ENCODE measurements at places on chromosomes 7 and 10.

DNA sequence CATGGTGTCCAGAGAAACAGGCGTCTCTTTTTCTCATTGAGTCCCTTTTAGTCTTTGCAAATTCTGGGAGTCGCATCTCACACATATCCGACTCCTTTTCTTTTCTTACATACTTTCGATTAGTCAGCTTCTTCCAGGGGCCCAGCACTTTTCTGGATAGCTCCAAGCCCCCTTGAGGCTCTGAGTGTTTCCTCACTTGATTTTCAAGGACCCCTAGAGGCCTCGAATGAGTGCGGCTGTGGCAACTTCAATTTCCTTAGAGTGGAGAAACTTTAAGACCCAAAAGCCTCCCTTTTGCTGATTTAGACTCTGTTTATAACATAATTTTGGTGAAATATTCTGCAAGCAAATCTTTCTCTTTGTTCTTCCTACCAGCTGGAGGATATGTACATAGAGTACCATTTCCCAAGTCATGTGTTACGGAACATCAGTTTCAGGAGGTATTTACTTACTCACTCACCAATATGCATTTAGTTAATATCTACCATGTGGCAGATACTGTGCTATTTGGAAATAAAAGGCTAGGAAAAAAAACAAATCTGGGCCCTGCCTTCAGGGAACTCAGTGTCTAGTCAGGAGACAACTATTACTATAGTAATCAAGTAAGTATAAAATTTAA is 555.2 kb downstream of the REEP3 start:
- DNase-seq = no peak

- peak; percentile 72 for DNase-seq
These were observed 1.4 kb downstream of the TCERG1L start for GRCh38 chr10:131310142-131310541.

DNA sequence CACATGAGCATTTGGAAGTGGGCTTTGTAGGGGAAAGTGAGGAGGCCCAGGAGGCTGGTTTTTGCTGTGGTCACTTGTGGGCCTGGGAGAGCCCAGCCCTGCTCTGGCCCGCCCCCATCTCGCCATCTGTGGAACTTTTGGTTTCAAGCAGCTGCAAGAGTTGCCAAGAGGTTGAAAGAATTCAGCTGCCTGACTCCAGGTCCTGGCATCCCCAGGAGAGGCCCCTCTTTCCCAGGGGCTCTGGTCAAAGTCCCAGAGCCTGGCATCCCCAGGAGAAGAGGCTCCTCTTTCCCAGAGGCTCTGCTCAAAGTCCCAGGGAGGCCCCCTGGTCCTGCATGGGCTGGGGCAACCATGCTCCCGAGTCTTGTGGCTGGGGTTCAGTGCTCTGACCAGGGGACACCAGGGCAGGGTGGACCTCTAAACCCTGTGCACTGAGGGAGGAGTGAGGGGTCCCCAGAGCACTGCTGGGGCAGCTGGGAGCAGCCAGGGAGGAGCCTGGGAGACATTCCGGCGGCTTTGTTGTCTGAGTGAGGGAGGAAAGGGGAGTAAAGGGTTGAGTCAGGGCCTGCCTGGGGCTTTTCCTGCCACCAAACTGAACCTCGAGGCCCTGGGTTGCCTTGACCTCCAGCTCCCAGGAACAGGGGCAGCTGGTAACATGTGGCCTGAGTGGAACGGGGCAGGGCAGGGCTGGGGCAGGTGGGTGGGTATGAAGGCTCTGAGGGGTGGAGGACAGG is 27.7 kb upstream of the CSGALNACT2 start:
- no peak for DNase-seq

- DNase-seq = peak; percentile 86
These were observed 28.7 kb upstream of the KMT2C start for GRCh38 chr7:152464312-152465118.

- no peak for DNase-seq
These were observed 148.1 kb upstream of the PLXDC2 start for GRCh38 chr10:19668116-19668515.

DNA sequence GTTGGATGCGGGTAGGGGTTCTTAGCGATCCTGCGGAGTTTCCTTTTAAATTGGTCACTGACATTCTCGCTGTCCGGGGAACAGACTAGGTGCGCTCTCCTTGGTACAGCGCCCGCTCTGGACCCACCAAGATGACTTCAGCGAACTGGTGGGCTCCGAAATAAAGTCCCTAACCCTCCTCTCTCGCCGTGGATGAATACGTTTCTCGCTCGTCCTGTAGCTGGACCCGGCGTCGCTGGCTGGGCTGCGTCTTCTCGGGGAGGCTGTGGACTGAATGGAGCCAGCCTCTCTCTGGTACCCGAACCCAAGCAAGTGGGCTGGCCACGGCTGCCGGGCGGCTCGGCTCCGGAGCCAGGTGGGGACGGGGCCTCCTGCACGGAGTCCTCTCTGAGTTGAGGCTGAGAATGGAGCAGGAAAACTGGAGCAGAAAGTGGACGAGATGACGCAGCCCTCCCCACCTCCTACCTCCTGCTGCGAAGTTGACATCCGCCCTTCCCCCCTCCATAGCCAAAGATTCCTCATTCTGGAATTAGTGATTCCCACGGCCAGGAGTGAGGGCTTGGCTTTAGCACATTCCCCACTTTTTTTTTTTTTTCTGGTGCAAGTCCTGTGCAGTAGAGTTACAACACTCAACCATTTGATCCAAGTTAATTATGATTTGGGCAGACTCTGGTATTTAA is 1.5 kb downstream of the UNC5B start:
- DNase-seq = peak; percentile 34

- DNase-seq = no peak
These were observed 30.6 kb upstream of the ZNRF2 start for GRCh38 chr7:30253796-30254165.

DNA sequence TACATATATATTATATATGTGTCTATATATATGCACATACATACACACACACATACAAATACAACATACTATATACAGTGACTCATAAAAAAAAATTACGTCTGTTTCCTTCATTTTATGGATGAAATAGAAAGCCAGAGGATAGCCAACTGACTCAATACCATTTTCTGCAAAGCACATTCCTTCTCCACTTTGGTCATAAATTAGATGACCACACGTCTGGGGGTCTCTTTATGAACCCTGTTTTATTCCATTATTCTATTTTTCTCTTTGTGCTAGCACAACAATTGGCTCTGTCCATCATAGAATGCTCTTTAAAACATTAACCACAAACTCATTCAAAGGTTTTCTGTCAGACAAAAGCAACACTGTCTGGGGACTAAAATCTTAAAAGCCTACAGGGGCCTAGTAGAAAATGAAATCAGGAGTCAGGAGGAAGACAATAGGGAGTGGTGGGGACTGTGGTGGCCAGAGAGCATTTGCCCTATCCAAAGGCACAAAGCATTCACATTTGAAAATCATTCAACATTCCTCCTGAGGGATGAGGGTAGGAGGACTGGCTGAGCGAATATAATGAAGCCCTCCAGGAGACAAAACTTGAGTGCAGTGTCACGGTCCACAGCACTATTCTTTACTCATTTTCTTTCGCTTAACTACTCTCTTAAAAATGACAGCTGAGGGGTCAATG is 4.3 kb downstream of the CUBN start:
- peak; percentile 22 for DNase-seq

DNA sequence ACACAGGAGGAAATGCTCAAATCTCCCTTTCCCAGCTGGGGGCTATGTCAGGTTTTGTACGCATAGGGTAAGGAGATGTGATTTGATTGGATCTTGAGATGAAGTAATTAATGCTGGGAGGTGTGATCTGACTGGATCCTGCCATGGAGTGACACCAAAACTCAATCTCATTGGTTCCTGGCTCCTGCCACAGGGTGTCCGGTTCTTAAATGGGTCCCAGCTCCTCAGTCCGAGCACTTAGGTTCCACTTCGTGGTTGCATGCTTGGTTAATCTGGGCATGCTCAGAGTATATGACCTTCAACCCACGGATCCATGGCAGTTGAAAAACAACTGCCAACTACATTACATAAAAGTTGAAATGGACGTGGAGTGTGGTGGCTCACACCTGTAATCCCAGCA is 3.1 kb upstream of the ZNF12 start:
- peak; percentile 12 for DNase-seq

DNA sequence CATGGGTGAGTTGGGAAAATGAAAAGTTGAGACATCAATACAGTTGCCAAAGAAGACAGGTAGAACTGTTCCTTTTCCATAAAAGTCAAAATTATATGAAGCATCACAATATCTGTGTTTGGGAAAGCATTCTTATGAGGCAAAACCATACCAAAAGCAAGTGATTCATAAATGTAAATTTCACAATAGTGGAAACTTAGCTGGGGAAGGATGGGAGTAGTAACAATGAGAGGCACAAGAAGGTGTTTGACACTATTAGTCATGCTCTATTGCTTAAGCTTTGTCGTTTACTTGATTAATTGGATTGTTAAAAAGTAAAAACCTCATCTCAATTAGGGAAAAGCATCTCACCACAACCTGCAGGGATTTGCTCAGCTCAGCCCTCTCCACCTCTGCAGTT is 240.2 kb downstream of the C7orf25 start:
- no peak for DNase-seq

GRCh38 chr7:41244246-41244645 is 458.6 kb downstream of the INHBA start:
- DNase-seq = no peak

DNA sequence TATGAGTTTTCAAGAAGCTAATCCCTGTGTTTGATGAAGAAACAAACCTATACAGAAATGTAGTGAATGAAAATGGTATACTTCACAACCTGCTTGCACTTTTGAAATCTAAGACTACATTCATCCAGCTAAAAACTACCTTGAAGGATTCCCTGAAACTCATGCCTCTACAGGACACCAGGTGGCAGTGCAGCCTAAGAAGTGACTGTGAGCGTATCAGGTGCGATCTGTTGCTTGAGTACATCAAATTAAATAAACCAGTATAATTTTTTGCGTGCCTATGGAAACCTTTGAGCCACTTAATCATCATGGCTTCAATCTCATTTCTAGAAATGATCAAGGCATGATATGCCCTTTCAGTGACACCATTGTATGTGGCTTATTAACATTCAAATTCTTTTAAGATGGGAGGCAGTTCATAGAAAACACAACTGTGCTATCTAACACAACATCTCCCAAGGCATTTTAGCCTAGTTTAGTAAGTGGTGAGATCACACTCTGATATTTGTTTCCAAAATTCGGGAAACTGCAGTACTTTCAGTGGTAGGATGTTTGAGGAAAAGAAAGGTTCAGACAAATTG is 57.4 kb downstream of the PPP1R17 start:
- peak; percentile 86 for DNase-seq

DNA sequence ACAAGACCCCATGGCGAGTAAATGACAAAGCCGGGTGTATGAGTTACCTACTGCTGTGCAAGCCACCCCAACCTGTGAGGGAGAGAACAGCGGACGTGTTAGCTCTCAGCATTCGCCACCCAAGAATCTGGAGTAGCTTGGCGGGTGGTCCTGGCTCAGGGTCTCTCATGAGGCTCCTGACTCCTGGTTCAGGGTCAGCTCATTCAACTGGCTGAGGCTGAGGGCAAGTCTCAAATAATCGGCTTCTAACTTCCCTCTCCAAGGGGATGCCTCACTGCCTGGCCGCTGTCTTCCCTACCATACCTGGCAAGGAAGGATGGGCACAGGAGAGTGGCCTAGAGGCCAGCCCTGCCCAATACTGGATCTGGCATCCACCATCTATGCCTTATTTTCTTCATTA is 94.2 kb downstream of the HTR5A start:
- DNase-seq = no peak

GRCh38 chr10:48885376-48885775 is 54.3 kb downstream of the LRRC18 start:
- DNase-seq = peak; percentile 75

- no peak for DNase-seq
These were observed at the start of gene TMEM140 for GRCh38 chr7:135147899-135148721. Gene TMEM140 (plus strand): TSS chr7:135148072. CDS start chr7:135164442, 16,370 bp downstream.

- no peak for DNase-seq
These were observed 159.4 kb downstream of the GRID1 start for GRCh38 chr10:86207226-86207625.

- DNase-seq = no peak
These were observed 6.6 kb upstream of the INSIG1 start for GRCh38 chr7:155291045-155291530.

- DNase-seq = no peak
These were observed 6.9 kb downstream of the KLF6 start for GRCh38 chr10:3777981-3778691.

- no peak for DNase-seq
These were observed 43.5 kb upstream of the ZRANB1 start for GRCh38 chr10:124898471-124898870.

DNA sequence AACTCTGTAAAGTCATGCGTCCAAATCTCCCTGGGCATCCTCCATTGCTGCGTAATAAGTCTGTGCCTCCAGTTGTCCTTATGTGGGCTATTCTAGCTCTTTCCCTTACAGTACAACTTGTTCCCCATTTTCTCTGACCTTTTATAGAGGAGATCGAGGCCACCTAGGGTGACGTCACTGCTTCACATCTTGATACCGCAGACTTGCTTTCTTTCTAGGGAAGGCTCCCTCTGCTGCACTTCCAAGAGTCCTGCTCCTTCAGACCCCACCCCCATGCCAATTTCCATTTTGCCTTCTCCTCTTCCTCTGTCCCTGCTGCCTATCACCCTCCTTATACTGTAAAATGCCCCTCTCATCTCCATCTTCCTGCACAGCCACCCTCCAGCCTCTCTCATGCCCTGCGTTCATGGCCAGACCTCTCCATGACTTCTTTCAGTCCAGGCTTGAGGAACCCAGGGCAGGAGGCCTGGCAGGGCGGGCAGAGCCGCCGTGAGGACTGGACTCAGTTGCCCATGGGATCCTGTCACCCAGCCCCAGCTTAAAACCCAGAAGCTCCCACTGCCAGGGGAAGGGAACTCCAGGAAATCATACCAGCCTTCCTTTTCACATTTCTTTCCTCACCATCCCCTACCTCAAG is 57.5 kb downstream of the CAMK1D start:
- DNase-seq = no peak

DNA sequence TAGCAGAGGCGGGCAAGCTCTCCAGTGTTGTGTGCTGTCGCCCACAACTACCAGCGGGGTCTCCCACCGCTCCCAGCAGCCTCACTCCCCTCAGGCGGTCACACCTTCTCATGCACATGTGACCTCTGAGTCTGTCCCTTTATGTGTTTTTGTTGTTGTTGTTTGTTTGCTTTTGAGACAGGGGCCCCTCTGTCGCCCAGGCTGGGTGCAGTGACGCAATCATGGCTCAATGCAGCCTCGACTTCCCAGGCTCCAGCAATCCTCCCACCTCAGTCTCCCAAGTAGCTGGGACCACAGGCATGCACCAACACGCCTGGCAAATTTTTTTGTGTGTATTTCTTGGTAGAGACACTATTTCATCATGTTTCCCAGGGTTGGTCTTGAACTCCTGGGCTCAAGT is 1.5 kb downstream of the CPSF4 start:
- DNase-seq = no peak

GRCh38 chr7:78395298-78396036 is 596.9 kb downstream of the PHTF2 start:
- no peak for DNase-seq

DNA sequence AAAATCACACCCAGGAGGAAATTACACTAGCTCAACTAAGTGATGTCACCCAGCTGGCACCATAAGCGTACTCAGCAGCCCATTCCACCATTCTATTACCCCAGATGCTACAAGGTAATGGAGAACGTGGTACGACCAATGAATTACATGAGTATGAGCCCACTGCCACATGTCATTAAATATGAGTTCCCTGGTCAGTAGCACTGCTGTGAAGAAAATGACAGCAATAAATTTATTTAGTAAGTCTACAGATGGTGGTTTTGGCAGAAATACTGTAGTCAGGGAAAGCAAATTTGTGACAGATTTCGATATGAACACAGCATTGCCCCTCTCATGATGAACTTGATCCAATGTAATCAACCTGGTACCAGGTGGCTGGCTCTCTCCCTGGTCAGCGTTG is 154.2 kb downstream of the VWC2 start:
- peak; percentile 10 for DNase-seq

GRCh38 chr10:47371629-47372485 is 12.2 kb downstream of the ZNF488 start:
- DNase-seq = no peak
